Umbilical cord (tissue), 2 donors: ENCODE measurements at places on chromosomes 13 and 19.

GRCh38 chr13:21504379-21504778, 45.3 kb upstream of the ZDHHC20 start:
- no peak for DNase-seq

DNA sequence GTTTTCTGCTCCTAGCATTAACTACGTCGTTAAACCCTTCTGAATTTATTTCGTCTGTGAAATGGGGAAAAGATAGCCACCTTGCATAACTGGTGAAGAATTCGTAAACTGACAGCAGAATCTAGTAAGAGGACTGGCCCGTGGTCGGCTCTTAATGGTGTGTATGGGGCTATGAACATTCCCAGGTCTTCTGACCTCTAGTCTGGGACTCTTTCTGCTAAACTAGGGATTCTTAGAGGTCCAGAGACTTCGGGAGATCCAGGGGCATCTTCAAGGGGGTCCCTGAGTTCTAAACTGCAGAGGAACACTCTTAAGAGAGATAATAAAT, 231.1 kb upstream of the SERP2 start:
- no peak for DNase-seq

- no peak for DNase-seq
Measured at GRCh38 chr13:80215368-80215767, 125.6 kb downstream of the SPRY2 start.

DNA sequence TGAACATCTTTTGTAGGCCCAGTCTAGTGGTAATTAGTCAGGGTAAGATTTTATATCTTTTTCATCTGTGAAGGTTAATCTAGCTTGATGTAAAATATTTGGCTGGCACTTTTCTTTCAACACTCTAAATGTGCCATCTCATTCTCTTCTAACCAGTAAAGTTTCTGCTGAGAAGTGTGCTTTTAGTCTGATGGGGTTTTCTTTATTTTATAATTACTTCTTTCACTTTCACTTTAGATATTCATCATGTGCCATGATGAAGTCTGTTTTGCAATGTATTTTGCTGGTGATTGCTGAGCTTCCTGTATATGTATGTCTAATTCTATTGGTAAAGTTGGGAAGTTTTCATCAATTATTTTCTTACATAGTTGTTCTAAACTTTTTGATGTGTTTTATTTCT, 31.9 kb downstream of the ZNF726 start:
- DNase-seq = no peak

DNA sequence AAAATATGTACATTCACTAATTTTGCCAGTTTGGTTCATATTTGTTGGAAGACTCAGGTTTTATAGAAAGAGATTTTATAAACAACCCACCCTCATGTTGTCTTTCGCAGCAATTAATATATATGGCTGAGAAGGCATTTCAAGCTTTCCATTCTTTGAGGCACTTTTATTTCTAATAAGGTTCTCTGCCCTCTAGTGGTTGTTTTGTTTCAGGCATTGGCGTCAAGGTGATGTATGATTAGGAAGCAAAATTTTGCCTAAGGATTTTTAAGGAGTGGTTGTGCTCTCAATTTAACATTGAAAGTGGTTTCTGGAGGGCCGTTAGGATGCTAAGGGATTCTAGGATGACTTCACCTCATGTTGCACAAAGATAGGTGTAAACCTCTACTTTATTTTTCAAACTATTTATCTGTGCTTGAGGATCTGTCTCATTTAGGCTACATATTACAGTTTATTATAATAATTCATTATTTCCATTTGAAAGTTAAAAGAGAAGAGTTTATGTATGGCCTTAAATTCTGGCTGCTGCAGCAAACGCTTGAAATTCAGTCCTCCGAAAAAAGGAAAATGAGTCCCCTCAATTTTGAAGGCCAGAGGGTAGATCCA, 35.9 kb downstream of the OXGR1 start:
- peak; percentile 36 for DNase-seq

DNA sequence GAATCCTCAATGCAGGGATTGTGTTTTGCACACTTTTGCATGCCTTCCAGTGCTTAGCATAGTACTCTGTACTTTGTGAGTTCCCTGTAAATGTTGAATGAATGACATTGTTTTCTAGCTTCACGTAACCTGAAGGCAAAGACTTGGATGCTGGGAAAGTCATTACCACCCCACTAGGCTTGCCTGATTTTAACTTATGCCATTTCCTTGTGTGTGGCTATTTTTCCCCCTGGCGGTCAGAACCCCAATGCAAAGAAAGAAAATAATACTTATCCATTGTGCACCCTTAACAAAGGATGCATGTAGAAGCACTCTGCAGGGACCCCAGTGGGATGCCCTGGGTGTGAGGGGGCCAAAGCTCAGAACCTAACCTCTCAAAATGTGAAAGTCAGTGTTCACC, 1.2 kb upstream of the ENOX1 start:
- DNase-seq = peak; percentile 70

DNA sequence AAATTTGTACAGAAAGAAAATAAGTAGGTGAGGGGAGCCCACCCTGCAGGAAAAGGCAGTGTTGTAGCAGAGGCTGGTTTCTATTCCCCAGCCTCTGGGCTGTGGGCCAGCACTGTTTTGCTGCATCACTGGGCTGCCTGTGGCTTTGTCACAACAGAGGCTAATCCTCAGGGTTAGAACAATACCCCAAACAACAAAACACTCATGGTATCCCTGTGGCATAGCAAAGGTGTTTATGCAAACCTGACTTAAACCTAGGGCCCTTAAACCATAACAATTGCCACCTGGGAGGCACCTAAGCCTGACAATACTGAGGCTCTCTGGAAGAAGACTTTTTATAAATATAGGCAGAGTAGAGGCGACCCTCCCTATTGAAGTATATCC, 314.7 kb downstream of the OLFM4 start:
- DNase-seq = no peak

GRCh38 chr13:98274921-98275487, 97.9 kb upstream of the RNF113B start:
- peak; percentile 43 for DNase-seq
